ENCODE measurements at places on chromosomes 13 and 19.
A peak's percentile ranks its signal among the peaks of the same experiment; 100 is the strongest.

- no peak for DNase-seq
Observed at GRCh38 chr19:42028304-42029216, 34.5 kb upstream of the ATP1A3 start.

GRCh38 chr13:39200249-39200910 is 162.1 kb downstream of the NHLRC3 start:
- no peak for DNase-seq

GRCh38 chr13:111789011-111789410 is 277.9 kb upstream of the SOX1 start:
- DNase-seq: no peak

DNA sequence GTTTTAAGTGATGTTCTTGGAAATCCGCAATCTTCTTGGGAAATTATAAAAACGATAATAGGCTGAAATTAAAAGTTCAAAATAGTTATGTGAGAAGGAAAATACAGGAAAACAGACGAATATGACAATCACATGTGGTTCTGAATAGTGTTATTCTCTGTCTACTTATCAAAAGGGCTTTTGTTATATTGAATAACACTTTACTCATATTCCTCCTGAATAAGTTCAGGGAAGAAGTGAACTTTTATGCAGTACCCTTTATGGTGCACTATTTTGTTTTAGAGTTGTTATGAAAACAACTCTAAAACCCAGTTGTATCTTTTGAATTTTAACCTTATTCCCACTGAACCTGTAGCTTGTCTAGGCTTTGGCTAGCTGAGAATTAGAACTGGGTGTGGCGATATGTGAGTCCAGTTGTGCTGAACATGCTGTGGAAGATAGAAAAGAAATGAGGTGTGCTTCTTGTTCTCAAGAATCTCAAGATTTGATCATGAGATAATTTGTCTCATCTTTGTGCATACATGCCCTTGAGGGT is 384.4 kb downstream of the LMO7 start:
- DNase-seq: no peak

- no peak for DNase-seq
Observed at GRCh38 chr13:50243931-50244330, 228.7 kb downstream of the KCNRG start.

DNA sequence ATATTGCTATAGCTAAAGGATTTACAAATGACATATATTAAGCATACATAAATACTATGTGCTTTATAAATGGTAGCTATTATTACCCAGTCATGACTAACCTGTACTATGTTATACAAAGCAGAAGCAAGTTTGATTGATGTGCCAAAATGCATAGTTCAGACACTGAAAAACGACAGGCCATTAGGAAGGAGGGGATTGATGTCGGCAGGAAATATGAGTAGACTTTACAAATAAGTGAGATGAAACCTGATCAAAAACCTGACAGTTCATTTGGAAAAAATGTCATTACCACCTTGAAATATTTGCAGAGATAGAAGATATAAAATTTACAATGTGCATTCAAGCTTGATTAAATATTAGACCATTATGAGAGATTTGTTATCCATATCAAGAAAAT is 38.8 kb upstream of the TPP2 start:
- DNase-seq: no peak

DNA sequence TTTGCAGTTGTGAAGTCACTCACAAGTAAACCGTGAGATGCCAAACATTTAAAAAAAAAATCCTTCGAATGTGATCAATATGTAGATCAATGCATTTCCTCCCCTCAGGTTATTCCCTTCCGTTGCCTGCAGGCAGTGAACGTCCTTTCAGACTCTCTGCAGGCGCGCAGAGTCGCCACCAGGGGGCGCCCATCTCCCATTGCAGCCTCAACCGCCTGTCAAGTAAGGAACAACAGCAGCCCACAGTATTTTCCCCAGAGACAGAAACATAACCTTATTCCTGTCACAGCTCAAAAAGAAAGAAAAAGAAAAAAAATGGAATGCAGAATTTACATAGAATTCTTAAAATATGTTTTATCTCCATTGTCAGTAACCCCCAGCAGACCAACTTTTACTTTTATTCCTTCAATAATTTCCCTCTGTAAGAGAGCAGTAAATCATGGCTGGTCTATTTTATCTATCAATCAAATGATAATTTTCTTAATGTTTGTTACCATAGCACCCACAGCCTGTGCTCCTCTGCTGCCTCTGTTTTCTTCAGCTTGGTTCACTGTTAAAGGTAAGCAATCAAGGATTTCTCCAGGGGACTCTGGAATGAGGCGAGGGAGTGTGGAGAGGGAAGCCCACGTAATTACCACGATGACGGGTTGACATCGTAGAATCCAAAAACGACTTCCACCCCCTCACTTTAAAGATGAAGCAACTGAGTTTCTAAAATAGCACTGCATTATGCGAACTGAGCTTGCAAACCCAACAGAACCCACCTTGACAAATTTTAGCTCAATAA is 637.6 kb upstream of the ARGLU1 start:
- no peak for DNase-seq

- DNase-seq: no peak
Observed at GRCh38 chr13:25990801-25991200, 61.0 kb downstream of the SHISA2 start.

DNA sequence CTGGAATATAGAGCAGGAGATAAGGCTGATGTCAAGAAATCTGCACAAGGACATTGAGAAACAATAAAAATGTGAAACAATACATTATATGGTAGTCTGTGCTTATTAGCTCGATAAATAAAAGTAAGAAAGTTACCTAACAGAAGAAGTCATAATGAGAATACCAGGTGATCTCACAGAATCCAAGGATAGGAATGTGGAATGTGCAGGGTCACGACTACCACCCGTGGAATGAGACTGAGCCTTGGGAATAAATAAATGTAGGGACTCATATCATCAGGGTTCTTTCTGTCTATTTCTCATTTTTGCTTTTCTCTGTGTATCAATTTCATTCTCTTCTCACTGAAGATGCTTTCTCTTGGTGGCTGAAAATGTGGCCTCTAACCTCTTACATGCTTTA is 26.0 kb upstream of the KBTBD7 start:
- DNase-seq: no peak

- no peak for DNase-seq
Observed at GRCh38 chr13:50366488-50367174, 351.4 kb downstream of the KCNRG start.

DNA sequence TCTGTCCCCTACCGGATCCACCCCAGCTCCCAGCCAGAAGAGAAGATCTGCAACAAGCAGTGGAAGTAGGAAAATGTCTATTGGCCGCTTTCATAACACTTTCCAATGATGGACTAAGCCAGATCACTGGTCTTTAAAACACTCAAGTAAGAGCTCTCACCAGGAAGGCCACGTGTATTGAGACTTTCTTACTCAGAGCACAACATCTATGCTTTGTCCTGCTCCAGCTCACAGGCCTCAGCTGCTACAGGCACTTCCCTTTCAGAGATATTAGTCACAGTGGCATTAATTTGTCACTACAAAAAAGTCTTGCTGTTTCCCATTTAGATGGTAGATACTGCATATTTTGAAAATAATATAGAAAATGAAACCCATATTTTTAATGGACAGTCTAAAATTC is 164.2 kb downstream of the ABCC4 start:
- DNase-seq: no peak

- DNase-seq: no peak
Observed at GRCh38 chr19:3443840-3444694, 36.3 kb downstream of the SMIM24 start.

- DNase-seq: peak; percentile 79
Observed at GRCh38 chr19:14434543-14435319, 1.6 kb downstream of the PKN1 start.

DNA sequence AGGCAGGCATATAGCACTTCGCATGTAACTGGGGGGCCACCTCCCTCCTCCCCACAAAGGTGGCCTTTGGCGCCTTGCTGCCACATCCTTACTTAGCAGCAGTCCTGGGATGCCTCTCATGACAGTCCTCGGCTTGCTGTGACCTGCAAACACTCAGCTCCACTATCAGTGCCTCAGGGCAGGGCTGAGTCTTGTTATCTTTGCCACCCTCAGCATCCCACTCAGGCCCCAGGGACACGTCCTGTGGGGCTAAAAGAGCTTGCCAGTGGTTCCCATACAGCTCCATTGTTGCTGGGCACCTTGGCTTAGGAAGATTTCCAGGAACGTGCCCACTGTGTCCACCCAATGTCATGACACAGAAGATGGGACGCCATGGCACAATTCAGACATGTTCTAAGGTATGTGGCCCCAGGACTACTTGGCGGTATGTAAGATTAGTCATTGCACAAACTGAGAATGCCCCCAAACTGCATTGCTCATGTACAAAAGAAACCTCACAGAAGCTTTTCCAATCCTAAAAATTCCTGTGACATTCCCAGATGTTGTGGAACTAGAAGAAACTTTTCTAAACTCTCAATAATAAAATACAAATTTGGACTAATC is 16.3 kb downstream of the DOCK9 start:
- no peak for DNase-seq

- no peak for DNase-seq
Observed at GRCh38 chr19:13057744-13058143, 44.9 kb downstream of the LYL1 start.

- no peak for DNase-seq
Observed at GRCh38 chr13:40371531-40372125, 294.8 kb downstream of the FOXO1 start.

DNA sequence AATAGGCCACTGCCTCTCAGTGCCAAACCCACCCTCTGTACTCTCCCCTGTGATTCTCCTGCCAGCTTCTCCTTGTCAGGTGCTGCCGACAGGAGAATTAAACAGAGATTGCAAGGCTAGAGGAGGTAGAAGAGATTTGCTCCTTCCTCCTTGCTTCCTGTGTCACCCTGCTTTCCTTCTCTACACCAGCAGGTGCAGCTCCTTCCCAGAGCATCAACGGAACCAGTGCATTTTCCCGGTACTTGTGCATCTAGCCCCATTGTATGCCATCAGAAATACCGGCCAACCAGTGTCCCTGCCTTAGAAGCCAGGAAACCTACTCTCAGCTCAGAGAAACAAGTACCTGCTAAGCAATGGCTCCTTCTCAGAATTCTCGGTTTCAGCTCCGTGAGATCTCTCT is 253.2 kb downstream of the SUCLA2 start:
- DNase-seq: no peak

DNA sequence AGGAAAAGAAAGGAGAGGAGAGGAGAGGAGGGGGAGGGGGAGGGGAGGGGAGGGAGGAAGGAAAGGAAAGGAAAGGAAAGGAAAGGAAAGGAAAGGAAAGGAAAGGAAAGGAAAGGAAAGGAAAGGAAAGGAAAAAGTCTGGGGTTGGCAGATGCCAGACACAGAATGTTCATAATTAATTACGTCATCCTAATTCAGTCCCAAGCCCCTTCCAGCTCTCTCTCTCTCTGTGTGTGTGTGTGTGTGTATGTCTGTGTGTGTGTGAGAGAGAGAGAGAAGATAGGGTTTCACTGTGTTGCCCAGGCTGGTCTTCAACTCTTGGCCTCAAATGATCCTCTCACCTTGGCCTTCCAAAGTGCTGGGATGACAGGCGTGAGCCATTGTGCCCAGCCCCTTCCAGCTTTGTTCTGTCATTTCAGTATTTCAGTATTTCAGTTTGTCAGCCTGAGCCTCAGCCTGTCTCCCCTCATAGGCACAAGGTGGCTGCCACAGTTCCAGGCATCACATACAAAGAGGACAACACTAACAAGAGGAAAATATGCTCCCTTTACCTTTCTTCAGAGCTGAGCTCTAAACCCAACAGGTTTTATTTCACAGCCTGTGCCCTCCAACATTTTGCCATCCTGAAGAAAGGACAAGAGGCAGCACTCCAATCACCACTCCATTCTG is 14.6 kb downstream of the IFNL3 start:
- DNase-seq: no peak

- DNase-seq: no peak
Observed at GRCh38 chr13:47146991-47147811, 250.3 kb upstream of the HTR2A start.

DNA sequence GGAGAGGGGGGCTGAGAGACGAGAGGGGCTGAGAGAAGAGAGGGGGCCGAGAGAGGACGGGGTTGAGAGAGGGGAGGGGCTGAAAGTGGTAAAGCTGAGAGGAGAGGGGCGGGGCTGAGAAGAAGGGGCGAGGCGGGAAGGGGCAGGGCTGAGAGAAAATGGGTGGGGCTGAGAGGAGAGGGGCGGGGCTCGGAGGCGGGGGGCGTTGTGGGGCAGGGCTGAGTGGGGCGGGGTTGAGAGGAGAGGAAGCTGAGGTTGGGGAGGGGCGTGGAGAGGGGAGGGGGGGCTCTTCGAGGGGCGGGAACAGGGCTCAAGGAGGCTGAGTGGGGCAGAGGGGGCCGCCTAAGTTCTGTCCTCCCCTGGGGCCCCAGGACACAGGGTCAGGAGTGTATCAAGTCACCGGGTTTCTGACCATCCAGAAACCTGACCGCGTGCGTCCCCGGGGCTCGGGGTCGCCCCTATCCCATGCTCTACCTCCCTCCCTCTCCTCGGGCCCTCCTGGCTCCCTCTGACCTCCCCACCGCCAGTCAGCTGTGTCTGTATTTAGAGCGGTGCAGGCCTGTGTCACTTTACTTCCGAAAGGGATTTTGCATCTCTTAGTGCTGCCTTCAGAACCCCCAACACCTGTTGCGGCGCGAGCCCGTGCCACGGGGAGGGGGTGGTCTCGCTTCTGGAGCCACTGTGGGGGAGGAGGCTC is 38.6 kb upstream of the SEMA6B start:
- peak; percentile 35 for DNase-seq

DNA sequence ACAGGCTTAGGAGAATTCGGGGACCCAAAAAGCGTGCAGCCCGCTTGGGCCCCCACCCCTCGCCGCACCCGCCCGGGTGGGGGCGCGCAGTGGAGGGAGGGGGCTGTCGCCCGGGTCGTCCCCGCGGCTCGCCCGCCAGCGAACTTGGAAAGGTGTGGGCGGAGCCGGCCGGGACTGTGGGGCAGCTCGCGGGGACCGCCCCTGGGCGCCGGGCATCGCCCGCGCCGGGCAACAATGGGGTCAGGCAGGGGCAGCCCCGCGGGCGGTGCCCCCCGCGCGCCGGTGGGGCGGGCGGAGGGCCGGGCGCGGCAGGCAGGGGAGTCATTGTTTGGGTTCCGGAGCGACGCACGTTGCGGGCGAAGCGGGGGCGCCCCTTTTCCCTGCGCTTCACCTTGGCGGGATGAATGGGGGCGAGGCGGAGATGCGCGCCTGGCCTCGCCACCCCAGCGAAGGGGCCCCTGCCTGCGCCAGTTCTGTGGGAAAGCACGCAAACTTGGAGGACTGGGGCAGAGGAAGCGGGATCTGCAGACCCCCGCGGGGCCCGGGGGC is 647 bp upstream of the KLF12 start:
- peak; percentile 84 for DNase-seq

- DNase-seq: no peak
Observed at GRCh38 chr13:50236898-50237318, 221.7 kb downstream of the KCNRG start.

- peak; percentile 31 for DNase-seq
Observed at GRCh38 chr13:50130123-50130946, 115.1 kb downstream of the KCNRG start.

DNA sequence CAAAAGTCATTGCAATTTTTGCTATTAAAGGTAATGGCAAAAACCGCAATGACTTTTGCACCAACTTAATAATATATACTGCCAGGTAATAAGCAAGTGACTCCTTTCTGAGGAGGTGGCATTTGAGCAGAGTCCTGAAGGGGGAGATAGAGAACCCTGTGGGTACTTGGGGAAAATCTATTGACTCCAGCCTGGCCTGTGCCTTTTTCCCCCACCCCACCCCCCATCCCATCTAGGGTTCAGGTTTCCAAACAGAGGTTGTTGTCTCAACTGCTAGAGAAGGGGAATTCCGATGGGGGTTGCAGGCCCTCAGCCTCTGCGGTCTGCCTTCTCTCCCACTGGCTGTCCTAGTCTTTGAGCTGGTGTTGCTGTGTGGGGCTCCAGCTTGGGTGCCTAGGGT is 11.5 kb downstream of the S1PR2 start:
- DNase-seq: no peak

All from mucosa of descending colon (tissue), 3 donors.